ENCODE measurements at places on chromosomes 7 and 10. TPM values are rescaled to one million over a fixed set of nuclear protein-coding genes. Genes with fewer than 3 reads are reported as not detected.

DNA sequence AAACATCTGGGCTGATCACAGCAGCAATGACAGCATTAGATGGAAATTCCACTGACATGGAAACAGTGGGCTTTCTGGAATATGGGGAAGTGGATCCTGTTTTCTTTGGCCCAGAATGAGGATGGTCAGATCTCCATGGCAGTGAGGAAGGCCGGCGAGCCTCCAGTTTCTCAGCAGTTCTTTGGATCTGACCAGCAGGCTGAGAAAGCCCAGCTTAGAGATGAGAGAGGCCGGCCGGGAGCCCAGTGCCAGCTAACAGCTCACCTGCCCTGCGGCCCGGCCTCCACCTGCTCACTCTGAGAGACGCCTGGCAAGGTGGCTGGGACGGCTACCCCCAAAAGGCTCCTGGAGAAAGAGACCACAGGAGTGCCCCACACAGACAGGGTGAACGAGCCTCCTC, 24.2 kb downstream of the GPER1 start:
- H3K4me3 ChIP-seq: no peak overlapping the region
- no peak for DNase-seq
- H3K36me3 ChIP-seq: peaks cover 3% of the 10 kb centered on the region
- H3K27me3 ChIP-seq: no peaks in the 10 kb centered on the region

- peaks cover 2% of the 10 kb centered on the region for H3K36me3 ChIP-seq
- H3K4me1 ChIP-seq: no peaks in the 10 kb centered on the region
- peak overlapping the region; percentile 10 for H3K27ac ChIP-seq
- no peak for DNase-seq
- no peaks in the 10 kb centered on the region for H3K27me3 ChIP-seq
- no peak overlapping the region for H3K4me3 ChIP-seq
Measured at GRCh38 chr7:102933763-102934162, 21.0 kb downstream of the LRRC17 start.

DNA sequence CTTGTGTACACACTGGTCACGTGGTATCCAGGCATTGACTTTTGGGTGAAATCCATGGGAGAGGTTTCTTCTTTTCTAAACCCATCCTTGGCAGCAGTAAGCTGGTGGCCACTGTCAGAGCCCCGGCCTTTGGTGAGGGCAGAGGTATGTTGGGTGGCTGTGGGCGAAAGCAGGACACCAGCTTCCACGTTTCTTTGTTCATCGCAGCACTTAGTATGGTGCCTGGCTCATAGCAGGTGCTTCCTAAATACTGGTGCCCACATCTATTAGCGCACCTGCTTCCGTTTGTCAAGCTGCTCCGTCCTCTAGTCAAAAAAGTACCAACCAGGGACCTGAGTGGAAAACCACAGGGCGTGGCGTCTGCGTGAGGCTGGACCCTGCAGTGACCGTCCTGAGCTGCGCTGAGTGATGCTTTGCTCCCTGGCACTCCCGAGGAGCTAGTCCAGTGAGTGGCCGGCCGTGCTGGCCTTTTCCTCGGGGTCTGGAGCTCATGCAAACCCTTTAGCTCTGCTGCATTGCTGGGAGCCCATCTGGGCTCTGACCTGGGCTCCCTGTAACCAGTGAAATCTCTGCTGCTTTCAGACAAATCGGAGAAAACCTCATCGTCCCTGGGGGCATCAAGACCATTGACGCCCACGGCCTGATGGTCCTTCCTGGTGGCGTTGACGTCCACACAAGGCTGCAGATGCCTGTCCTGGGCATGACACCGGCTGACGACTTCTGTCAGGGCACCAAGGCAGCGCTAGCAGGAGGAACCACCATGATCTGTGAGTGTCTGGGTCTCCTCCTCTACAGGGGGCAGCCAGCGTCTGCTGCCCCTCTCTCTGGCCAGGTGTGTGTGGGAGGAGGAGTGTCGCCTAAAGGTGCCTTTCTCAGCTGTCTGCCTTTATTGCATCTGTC, 5.6 kb downstream of the DPYSL4 start:
- no peaks in the 10 kb centered on the region for H3K4me1 ChIP-seq
- peaks cover 17% of the 10 kb centered on the region for H3K27me3 ChIP-seq
- no peak overlapping the region for H3K27ac ChIP-seq
- no peak for DNase-seq

Gene SEC61A2
- total RNA-seq: 4.7 TPM

Gene TMEM72
- total RNA-seq: 0.05 TPM

DNA sequence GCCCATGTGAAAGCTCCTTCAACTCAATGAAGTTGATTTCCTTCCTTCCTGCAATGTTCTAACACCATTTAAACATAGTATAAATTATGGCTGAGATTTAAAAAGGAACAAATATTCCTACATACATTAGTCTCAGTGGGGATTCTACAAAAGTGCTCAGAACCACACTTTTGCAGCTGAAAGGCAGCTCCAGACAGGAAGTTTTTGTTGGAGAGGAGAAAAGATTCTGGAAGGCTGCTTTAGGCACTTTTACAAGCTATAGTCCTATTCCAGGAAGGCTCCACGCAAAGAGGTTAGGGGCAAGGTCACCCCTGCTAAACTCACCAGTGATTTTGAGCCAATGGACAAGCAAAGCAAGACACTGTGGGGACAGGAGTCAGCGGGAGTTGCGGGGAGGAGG, 179.2 kb upstream of the CDCA7L start:
- H3K36me3 ChIP-seq: peaks cover 53% of the 10 kb centered on the region
- H3K27ac ChIP-seq: no peak overlapping the region
- no peak overlapping the region for H3K4me3 ChIP-seq
- DNase-seq: no peak

- no peaks in the 10 kb centered on the region for H3K36me3 ChIP-seq
- H3K4me3 ChIP-seq: no peak overlapping the region
- no peak for DNase-seq
- no peaks in the 10 kb centered on the region for H3K4me1 ChIP-seq
- H3K27ac ChIP-seq: no peak overlapping the region
- no peaks in the 10 kb centered on the region for H3K27me3 ChIP-seq
Measured at GRCh38 chr7:30199271-30199670, 64.5 kb downstream of the MTURN start.

DNA sequence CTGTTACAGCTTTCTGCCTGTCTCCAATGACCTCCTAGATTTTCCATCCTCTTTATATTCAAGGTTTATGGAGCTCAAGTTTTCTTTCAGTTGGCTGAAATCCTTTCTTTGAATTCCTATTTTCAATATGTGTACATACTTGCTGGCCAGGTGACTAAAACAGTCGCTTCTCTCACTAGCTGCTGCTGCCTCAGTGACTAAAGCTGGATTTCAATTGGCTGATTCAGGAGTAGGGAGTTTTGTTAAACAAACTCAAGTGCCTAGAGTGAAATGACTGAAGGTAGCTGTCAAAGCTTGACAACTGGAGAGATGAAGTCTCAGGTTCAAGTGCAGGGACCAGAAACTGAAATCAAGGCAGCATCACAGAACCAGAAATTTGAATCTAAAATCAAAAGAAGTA, 6.7 kb upstream of the POLR1F start:
- H3K27me3 ChIP-seq: no peaks in the 10 kb centered on the region
- no peak overlapping the region for H3K27ac ChIP-seq
- H3K4me3 ChIP-seq: no peak overlapping the region
- no peaks in the 10 kb centered on the region for H3K36me3 ChIP-seq
- H3K4me1 ChIP-seq: no peaks in the 10 kb centered on the region

Gene TMEM176A
- 11.0 TPM for total RNA-seq

Gene TDRD1
- 0.52 TPM for total RNA-seq

DNA sequence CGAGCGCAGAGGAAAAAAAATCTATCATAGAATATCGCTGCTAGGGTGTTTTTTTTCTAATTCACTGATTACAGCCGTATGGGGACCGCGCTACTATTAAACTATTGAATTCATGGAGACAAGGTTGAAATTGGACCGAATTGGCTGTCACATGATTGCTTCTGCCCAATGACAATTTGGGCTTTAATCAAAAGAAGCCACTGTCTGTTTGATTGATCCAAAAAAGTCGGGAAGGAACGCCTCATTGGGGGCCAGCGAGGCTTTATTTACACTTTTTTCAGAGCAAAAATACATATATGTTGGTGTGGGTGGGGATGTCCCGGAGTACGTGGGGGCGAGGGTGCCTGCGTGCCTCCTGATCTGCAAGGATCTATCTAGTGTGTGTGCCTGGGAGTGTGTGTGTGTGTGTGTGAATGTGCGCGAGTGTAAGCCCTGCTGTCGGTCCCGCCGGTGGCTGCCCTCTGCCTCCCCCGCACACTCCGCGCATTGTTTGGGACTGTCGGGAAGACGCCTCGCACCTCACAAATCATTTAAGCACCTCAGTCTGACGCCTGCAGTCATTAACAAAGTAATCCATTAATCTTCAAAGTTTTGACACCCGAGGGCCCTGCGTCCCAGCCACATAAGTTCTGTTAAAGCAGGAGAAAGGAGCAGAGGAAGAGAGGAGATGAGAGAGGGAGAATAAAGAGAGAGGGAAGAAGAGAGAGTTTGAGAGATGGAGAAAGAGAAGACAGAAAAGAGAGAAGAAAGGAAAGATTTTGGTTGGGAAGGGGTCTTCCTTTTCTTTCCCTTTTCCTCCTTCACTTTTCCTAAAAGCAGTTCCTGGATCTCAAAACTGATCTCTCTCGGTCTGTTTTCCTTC, at the start of gene HOXA2:
TSS of gene HOXA2 (minus strand) at position 103 of the 862 bp plus-strand sequence. CDS start 183 bp downstream, outside the sequence.
- H3K4me1 ChIP-seq: peaks cover 5% of the 10 kb centered on the region
- H3K27ac ChIP-seq: peak within 1 kb of the TSS; percentile 71
- DNase-seq: no peak

GRCh38 chr7:99252166-99252895, 20.3 kb upstream of the MYH16 start:
- no peak overlapping the region for H3K4me3 ChIP-seq
- no peaks in the 10 kb centered on the region for H3K36me3 ChIP-seq
- H3K4me1 ChIP-seq: no peaks in the 10 kb centered on the region
- H3K27ac ChIP-seq: no peak overlapping the region
- DNase-seq: no peak

GRCh38 chr10:68208424-68209042, 23.4 kb downstream of the ATOH7 start:
- H3K4me1 ChIP-seq: no peaks in the 10 kb centered on the region
- no peaks in the 10 kb centered on the region for H3K27me3 ChIP-seq
- H3K27ac ChIP-seq: no peak overlapping the region
- no peak for DNase-seq
- no peak overlapping the region for H3K4me3 ChIP-seq
- H3K36me3 ChIP-seq: no peaks in the 10 kb centered on the region

Gene ELAPOR2
- total RNA-seq: 5.3 TPM

Gene HMX2
- total RNA-seq: 0.05 TPM

GRCh38 chr10:70903262-70903921, 15.0 kb upstream of the PCBD1 start:
- DNase-seq: no peak
- H3K36me3 ChIP-seq: no peaks in the 10 kb centered on the region
- no peak overlapping the region for H3K4me3 ChIP-seq
- no peak overlapping the region for H3K27ac ChIP-seq
- peaks cover 2% of the 10 kb centered on the region for H3K27me3 ChIP-seq

DNA sequence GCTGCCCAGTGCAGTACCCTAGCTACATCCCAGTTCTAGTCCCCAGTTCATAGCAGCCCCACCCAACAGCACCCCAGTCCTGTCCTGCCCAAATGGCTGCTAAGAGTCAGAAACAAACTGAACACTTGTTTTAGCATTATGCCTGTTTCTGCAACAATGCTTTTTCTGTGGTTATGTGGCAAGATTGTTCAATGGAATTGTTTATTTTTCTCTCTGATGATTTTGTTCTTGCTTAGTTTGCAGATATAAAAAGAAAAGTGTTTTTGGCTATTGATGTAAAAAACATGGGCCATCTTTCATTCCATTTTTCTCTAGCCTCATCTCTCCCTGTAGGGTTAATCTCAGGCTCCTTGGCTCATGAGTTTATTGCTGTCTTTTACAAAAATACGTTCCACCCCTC, 42.5 kb downstream of the LRRC4 start:
- DNase-seq: no peak
- no peaks in the 10 kb centered on the region for H3K27me3 ChIP-seq
- no peak overlapping the region for H3K4me3 ChIP-seq
- H3K27ac ChIP-seq: no peak overlapping the region

Gene OR2A12
- not detected for total RNA-seq

GRCh38 chr7:33937871-33938270, 32.5 kb downstream of the BMPER start:
- H3K27ac ChIP-seq: no peak overlapping the region
- no peaks in the 10 kb centered on the region for H3K36me3 ChIP-seq
- no peak overlapping the region for H3K4me3 ChIP-seq

GRCh38 chr10:117609796-117610170, 67.2 kb downstream of the EMX2 start:
- no peaks in the 10 kb centered on the region for H3K27me3 ChIP-seq
- H3K27ac ChIP-seq: no peak overlapping the region
- no peaks in the 10 kb centered on the region for H3K4me1 ChIP-seq
- no peak overlapping the region for H3K4me3 ChIP-seq

DNA sequence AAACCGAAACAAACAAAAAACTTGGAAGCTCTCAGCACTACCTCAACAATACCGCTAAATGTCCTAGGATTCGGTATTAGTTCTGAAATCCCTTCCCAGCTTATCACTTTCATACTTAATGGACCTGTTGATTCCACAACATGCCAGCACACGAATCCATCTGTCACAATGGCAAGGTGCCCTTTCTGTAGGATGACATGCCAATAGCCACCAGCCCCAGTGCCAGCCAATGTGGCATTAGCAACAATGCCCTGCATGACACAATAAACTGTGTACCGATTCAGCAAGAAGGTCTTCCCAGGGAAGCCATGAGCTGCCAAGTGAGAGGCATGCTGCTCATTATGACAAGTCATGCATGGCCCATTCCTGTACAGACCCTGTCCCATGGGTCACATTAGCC, 35.6 kb upstream of the CHCHD3 start:
- DNase-seq: no peak
- H3K4me3 ChIP-seq: no peak overlapping the region
- H3K36me3 ChIP-seq: no peaks in the 10 kb centered on the region
- H3K4me1 ChIP-seq: no peaks in the 10 kb centered on the region
- no peaks in the 10 kb centered on the region for H3K27me3 ChIP-seq
- no peak overlapping the region for H3K27ac ChIP-seq

Gene SLC29A4
- total RNA-seq: 0.38 TPM

Gene COL1A2
- total RNA-seq: 55.3 TPM

GRCh38 chr7:44960011-44960580, 18.7 kb downstream of the MYO1G start:
- no peaks in the 10 kb centered on the region for H3K4me1 ChIP-seq
- H3K27ac ChIP-seq: no peak overlapping the region
- peaks cover 23% of the 10 kb centered on the region for H3K36me3 ChIP-seq
- H3K4me3 ChIP-seq: no peak overlapping the region
- peaks cover 3% of the 10 kb centered on the region for H3K27me3 ChIP-seq
- no peak for DNase-seq

DNA sequence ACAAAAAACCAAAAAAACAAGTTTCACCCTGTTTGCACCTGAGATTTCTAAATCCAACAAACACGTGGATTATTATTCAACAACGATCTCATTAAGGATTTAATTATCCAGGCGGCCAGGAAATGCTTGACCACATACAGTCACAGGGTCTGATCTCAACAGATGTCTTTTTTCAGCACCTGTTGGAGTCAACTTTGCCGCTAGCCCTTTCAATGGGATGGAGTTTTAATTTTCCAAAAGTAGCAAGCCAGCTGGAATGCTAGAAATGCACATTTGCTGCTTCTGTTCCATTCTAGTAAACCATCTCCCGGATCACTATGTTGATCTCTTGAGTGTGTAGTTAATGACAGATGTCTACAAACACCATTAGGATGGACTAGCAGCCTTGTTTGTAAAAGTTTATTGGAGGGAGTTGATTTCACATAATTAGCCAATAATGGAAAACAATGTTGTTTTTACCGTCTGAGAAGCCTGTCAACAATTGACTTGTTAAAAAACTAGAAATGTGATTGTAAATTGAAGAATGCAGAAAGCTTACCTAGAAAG, 64.2 kb upstream of the DKK1 start:
- H3K36me3 ChIP-seq: no peaks in the 10 kb centered on the region
- H3K4me1 ChIP-seq: no peaks in the 10 kb centered on the region
- H3K4me3 ChIP-seq: no peak overlapping the region
- H3K27me3 ChIP-seq: no peaks in the 10 kb centered on the region
- DNase-seq: no peak

Gene TAS2R41
- total RNA-seq: 0.24 TPM

Gene SFXN2
- total RNA-seq: 14.9 TPM

Gene MRC1
- total RNA-seq: 6.8 TPM

All from thymus (tissue), 14 donors.